ENCODE measurements at places on chromosomes 3 and 15. TPM values are rescaled to one million over a fixed set of nuclear protein-coding genes. Genes with fewer than 3 reads are reported as not detected.

LIPH gene
- 0.98 TPM for polyA plus RNA-seq

GASK1A gene
- 5.8 TPM for polyA plus RNA-seq

H1-8 gene
- polyA plus RNA-seq, result 0.27 TPM

DNA sequence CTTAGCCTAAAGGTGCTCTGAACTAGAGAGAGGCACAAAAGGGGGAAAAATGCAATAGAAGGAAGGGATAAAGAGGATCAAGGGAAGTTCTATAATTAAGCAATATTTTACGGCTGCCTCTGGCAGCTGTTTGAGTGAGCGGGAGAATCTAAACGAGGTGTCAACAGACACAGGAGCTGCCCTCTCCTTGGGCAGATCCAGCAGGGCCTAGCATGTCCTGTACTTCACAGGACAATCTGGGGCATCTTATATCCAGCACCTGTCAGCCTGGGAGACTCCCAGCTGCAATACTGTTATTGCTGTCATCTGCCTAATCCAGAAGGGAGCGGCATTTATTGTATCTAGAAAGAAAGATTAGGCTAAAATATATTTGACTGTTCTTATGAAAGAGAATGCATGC, 68.9 kb downstream of the WWTR1 start:
- DNase-seq, result no peak

- DNase-seq, result no peak
These were observed 4.8 kb downstream of the LPCAT4 start for GRCh38 chr15:34362047-34362773.

GRCh38 chr3:25074149-25074548, 353.9 kb upstream of the RARB start:
- DNase-seq, result no peak

DNA sequence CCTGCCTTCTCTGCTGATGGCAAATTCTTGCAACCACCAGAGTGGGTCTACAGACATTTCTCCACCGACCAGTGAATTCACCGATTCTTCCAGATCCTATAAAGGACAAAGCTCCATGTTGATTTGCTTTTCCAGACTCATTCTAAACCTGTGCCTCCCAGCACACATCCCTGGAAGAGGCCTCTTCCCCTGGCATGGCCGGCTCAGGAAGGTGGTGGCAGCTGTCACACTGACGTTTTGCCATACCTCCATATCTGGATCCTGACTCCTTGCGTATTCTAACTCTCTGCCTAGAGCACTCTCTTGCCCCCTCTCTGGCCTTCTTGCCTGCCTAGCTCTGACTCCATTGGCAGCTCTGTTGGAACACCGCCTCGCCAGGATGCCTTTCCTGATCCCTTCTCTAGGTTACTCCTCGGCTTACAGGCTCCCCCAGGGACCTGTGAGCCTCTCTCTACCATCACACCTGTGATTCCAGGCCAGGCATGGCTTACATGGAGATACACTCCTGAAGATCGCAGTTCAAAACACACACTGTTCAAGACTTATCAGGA, 31.0 kb downstream of the SLCO2A1 start:
- DNase-seq, result no peak

Measured in ovary (tissue), 10 donors.